ENCODE measurements at places on chromosomes 6 and 20.

GRCh38 chr6:13660893-13661292 is 45.8 kb downstream of the NOL7 start:
- no peak for DNase-seq

- no peak for DNase-seq
Measured at GRCh38 chr20:48478370-48478769, 349.4 kb downstream of the PREX1 start.

DNA sequence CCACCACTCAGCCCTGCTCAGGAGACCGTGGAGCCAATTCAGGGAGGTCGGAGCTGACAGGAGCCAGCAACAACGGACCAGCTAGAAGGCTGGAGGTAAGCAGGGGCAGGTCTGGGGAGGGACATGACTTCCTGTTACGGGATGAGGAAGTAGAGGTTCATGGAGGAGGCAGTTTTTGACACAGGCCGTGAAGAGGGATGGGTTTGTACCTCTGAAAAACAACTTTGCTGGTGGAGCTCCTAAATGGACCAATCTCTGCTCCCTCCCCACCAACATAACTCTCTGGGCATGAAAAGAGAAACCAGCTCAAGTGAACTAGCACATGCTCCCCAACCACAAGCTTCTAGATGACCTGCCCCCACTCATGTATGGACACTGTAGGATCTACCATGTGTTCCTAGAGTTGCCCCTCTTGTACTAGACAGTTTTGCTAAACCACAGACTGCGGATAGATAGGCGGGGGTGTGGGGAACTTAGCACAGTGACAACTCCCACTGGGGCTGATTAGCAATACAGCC is 31.4 kb downstream of the RALGAPA2 start:
- DNase-seq, result peak; percentile 68

DNA sequence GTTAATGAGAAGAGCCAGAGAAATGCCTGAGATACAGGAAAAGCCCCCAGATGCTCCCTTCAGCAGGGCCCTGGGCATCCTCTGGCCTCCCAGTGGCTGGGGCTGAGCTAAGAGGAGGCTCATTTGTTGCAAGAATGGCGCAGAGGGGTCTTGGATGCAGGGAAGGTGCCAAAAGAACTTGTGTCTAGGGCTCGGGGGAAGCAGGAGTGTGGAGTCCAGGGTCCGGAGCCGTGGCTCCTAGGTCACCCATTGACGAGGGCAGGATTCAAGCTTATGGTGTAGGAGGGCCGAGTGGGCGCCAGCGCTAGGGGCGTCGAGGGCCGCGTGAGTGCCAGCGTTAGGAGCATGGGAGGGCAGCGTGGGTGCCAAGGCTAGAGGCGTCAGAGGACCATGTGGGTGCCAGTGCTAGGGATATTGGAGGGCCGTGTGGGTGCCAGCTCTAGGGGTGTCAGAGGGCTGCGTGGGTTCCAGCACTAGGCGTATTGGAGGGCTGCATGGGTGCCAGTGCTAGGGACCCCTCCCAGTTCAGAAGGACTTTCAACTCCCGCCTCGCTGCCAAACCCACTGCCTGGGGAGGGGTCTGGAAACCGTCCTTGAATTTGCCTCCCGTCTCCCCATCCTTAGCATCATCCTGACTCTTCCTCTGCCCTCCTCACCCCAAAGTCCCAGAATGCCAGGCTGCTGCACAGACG is 250.5 kb upstream of the AFDN start:
- DNase-seq, result no peak

GRCh38 chr6:73139681-73140383 is 85.5 kb downstream of the KHDC1L start:
- DNase-seq, result no peak

DNA sequence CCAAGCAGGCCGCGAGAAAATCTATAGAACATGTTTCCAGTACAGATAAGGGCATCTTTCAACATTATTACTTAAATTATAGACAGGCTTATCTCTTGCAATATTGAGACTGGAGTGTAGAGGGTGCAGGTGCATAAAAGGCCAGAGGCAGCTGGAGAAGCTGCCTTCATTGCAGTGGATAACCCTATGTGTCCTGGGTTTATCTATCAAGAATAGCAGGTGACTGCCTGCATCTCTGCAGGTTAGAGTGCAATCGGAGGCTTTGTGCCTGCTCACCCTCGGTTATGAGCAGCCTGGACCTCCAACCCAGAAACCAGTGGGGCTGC is 28.7 kb upstream of the ECI2 start:
- no peak for DNase-seq

DNA sequence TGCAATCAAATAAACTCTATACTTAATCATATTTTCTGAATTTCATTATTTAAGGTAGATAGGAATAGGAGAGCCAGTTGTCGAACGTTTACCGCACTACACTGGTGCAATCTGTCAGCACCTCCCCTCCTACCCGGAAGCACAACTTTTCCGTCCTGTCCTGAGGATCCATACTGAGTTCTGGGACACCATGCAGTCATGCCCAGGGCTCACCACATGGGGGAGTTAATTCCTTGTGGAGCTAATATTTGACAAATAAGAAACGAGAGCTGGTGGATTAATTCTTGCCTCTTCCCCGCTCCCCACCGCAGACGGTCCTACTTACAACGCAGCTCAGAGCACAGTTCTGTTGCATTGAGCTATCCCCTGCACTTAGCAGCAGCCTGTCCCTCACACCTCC is 107.7 kb upstream of the RALGAPA2 start:
- DNase-seq, result no peak

GRCh38 chr6:1089859-1090258 is 222.0 kb upstream of the FOXQ1 start:
- DNase-seq, result no peak

GRCh38 chr6:100296810-100297544 is 167.7 kb downstream of the SIM1 start:
- DNase-seq, result no peak

- DNase-seq, result no peak
Measured at GRCh38 chr6:67679566-67680296, 955.4 kb upstream of the ADGRB3 start.

- no peak for DNase-seq
Measured at GRCh38 chr6:168169624-168170023, 90.6 kb upstream of the FRMD1 start.
